ENCODE measurements at places on chromosomes 16 and 17. TPM values are rescaled to one million over a fixed set of nuclear protein-coding genes. Genes with fewer than 3 reads are reported as not detected.

The NFATC2IP gene
- 30.7 TPM for polyA plus RNA-seq

The FA2H gene
- polyA plus RNA-seq, result 3.7 TPM

DNA sequence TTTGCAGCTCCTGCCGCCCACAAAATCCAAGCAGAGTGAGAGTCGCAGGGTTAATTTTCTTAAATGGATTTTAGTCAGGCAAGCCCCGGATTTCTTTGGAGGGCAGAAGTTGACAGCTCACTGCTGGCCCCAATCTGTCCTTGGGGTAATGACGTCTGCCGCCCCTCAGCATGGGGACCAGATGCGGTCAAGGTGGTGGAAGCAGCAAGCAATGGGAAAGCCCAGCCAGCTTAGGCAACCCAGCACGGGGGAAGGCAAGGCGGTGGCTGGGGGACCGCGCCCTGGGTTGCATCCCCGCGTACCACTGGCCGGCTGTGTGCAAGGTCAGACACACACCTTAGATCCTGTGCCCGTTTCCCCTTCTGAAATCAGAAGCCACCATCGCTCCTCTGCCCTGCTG is 321.7 kb downstream of the C16orf95 start:
- no peak for DNase-seq

- DNase-seq, result no peak
Measured at GRCh38 chr16:52076332-52076731, 470.6 kb downstream of the TOX3 start.
